ENCODE measurements at places on chromosomes 13 and 19.

GRCh38 chr13:50911081-50911631 lies 1.6 kb downstream of the RNASEH2B start:
- DNase-seq, result no peak

DNA sequence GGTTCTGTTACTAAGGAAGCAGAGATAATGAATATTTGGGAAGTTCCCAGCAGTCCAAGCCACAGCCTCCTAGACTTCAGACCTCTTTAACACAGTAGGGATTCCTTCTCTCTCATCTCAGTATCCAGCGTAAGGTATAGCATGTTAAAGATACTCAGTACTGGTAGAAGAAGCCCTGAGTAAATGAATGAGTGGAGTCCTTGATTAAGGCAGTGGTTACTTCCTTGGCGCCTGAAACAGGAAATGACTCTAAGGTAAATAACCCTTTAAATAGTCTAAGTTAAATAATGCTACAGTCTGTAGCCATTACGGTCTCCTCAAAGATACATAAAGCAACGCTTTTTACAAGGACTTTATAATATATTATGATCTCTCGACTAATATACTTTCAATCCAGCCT lies 650.8 kb upstream of the MIR17HG start:
- DNase-seq, result no peak

GRCh38 chr13:100212904-100213553 lies 124.1 kb downstream of the PCCA start:
- no peak for DNase-seq

DNA sequence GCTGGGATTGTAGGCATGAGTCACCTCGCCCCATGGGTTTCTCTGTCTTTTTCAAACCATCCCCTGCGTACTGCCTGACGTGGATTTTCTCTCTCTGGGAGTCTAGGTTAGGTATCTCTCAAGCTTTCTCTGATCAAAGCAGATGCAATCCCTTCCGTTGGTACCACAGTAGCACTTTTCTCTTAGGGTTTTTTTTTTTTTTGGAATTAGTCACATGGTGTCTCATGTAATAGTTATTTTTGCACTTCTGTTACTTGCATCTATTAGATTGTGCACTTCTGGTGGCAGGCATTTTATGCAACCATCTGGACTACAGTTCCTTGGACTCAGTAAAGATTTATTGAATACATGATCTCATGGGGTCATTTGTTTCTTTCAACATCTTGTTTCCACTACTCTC lies 72.1 kb downstream of the GPC6 start:
- no peak for DNase-seq

- no peak for DNase-seq
Measured at GRCh38 chr13:106314417-106314816, 221.0 kb downstream of the EFNB2 start.

GRCh38 chr19:40921005-40921897 lies 39.2 kb upstream of the CYP2A7 start:
- no peak for DNase-seq

DNA sequence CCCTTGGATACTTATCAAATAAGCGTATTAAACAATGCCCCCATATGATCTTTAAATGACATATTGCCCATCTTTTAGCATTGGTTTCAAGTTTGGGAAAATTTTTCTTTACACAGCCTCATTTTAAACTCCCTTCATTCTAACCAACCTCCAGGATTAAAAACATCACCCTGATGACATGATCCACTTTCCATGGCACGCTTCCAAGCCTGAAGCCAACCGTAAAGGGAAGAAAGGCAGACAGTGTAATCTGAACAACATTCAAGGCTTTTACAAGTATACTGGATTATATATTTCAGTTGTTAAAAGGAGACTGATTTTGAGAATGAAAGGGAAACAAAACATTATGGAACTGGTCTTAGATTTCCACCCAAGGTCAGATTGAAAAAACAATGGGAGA lies 1721.9 kb downstream of the OLFM4 start:
- no peak for DNase-seq

DNA sequence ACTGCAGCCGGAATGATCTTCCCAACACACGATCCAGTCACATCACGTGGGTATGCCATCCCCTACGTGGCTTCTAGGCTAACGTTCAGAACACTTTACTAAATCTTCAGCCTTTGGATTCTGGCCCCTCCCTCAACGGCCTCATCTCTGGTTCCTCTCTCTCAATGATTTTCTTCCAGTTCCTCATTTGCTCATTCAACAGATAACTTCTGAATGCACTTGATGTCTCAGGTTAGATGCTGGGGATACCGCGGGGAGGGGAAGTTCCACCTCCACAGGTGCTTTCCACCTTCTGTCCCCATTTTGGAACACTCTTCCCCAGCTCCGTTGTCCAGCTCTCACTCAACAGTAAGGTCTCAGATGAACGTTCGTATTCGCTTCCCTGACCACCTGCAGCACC lies 66.1 kb downstream of the ATP7B start:
- no peak for DNase-seq

- DNase-seq, result no peak
Measured at GRCh38 chr13:110716247-110716515, 2.7 kb downstream of the ING1 start.

DNA sequence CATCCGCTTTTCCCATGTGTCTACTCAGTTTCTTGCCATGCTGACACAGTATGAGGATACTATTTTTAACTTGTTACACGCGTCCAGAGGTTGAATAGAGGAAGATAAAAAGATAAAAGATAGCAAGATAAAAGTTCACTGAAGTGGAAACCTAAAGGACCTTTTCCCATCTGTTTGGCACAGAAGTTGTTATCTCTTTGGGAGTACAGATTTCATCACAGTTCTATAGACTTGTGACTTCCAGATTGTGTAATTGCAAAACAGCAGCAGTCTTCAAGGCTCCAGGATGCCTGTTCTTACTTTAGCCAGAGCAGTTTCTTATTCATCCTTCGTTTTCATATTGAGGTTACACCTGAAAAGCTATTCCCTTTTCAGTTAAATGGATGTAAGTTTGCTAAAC lies 369.2 kb downstream of the GPC5 start:
- DNase-seq, result no peak

GRCh38 chr19:6706633-6706958 lies 13.9 kb downstream of the C3 start:
- no peak for DNase-seq

DNA sequence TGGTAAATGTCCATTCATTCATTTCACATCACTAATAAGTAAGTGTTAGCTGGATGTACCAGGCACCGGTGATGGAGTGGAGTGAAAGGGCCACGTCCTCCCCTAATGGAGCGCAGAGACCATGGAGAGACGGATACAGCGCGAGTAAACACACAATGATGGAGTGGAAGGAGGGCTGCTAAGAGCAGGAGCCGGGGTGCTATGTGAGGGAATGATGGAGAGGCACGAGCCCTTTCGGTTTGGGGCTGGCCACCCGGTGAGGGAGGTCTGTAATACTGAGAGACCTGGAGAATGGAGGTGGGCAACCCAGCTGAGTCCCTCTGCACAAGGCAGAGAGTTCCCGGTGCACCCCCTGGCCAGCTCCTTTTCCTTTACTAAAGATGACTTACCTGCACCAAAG lies 53.7 kb downstream of the PEPD start:
- no peak for DNase-seq

DNA sequence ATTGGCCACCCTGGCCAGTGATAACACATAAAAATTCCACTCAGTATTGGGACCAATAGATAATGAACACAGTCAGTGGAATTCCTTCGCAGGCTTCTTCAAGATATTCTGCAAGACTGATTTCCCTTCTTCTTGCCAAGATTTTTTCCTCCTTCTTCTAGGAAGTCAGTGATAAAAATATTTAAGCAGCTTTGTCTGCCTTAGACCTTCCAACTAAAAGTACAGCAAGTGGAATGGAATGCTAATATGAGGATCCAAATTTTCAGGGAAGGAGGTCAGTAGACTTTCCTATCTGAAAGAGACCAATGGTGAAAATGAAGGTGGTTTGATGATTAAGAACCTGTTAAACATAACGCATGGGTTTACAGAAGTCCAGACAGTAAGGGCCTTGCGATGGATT lies 9.6 kb downstream of the STARD13 start:
- no peak for DNase-seq

DNA sequence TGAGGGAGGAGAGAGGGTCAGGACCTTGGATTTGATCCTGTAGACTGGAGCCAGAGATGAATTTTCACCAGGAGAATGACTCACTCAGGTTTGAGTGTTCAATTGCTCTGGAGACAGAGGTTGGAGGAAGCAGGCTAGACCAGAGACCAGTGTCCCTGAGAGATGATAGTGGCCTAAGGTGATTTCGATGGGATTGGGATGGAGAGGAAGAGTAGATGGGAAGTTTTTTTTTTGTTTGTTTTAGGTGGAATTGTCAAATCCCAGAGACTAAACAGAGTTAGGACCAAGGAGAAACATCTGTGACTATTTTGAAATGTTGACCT lies 2.3 kb downstream of the CEBPG start:
- DNase-seq, result no peak

- no peak for DNase-seq
Measured at GRCh38 chr13:24693862-24694471, 13.8 kb downstream of the ATP12A start.

DNA sequence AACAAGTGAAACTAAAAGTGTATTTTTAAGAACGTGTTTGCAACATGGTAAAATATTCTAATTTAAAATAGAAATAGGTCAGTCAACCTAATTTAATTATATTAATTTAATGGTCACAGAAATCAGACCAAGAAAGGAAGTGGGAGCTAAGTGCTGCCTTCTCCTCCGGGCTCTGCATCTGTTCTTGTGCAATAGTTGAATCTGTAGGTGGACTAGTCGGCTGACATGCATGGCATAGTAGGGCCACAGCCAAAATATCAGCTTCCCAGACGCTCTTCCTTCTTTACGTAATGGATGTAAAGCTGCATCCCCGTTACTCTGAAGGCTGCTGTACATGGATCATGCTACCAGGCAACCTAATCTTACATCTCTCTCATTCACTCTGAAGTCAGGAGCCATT lies 47.3 kb downstream of the COL4A1 start:
- no peak for DNase-seq

DNA sequence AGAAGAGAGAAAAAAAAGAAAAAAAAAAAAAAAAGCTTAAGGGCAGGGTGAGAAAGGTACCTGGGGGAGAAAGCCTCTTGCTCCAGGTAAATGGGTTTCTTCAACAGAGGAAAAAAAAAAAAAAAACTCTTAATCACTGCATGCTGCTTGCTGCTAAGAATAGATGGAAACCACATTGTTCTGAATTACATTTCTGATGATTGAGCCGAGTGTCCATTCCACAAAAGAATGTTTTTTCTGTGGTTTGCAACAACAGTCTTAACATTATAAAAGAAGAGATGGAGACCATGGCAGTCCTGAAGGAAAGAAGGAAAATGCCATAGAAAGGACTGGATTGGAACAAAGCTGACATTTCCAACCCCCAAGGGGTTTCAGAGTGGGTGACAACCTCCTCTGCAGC lies 1312.7 kb downstream of the SLITRK1 start:
- no peak for DNase-seq

DNA sequence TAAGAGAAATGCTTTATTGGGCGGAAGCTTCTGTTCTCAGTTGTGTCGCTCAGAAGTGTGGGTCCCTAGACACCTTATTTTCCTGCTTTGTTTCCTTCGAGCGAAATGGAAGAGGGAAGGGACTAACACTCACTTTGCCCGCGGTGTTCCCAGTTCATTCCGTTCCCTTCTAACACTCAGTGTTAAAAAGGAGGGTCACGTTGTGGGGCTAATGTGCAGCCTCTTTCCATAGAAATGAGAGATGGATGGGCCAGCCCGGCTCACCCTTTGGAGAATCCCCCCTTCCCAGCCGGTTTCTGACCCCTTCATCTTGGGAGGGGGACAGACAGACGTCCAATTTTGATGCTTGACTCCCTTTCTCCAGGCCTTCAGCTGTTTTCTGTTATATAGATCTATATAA lies 2.3 kb downstream of the ATP11A start:
- DNase-seq, result no peak

- no peak for DNase-seq
Measured at GRCh38 chr19:3365836-3366752, at the start of gene NFIC. NFIC (plus strand) TSS chr19:3366583; CDS start chr19:3366637, 54 bp downstream.

GRCh38 chr13:40362502-40362901 lies 303.9 kb downstream of the FOXO1 start:
- no peak for DNase-seq

DNA sequence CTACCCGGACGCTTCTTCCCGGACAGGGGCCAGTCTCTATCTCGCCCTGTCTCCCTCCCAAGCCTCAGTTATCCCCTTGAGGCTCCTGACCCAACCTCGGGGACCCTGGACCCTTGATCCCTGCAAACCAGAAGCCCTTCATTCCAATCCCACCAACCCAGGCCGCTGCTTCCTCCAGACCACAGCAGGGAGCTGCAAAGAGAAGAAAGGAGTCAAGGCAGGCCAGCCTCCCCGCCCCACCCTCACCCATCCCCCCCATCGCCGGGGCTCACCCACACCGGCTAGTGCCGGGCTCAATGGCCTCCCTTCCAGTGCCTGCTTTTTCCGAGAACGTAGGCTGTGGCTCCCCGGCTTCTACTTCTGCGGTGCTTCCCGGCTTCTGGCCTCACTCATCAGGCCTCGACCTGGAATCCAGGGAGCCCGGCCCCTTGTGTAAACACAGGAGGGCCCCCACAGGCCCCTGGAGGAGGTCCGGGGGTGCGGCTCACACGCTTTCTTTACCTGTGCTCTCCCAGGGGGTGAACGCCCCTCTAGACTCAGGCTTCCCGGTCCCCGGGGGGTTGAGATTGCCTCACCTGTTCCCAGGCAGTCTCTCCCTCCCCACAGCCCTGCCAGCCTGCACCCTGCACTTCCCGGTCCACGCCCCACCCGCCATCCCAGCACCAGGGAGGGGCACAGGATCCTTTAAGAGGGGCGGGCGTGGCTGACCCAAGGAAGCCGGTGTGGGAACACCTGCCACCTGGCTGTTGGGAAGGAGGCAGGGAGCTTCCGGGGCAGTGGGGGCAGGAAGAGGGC lies at the start of gene FAM83E:
Gene FAM83E, minus strand, starts transcription at position 641 of the 795 bp plus-strand sequence. CDS start 1,704 bp downstream, outside the sequence.
- no peak for DNase-seq

- no peak for DNase-seq
Measured at GRCh38 chr13:38417727-38418126, 68.1 kb downstream of the UFM1 start.

DNA sequence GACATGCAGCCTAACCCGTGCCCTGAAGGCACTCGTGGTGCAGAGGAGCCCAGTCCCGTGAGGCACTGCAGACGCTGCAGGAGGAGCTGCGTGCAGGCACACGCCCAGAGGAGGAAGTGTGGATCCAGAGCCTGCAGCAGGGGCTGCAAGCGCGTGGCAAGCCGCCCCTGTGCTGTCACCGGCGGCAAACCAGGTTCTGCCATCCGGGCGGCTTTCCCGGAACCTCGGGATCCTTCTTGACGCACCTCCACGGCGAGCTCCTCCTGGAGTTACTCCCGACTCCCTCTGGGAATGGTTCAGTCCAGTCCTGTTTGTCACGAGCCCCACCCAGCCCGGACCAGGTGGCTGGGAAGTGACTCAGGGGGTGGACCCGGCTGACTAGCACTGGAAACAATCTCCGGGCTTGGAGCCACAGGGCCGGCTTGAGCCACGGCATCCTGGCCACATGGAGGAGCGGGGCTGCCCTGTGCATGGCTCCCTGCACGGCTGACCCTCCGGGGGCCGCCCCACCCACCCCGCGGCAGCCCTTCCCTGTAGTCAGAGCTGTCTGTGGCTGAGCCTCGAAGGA lies 10.2 kb downstream of the DPP9 start:
- DNase-seq, result no peak
